CD8-positive, alpha-beta memory T cell (primary cell): ENCODE measurements at places on chromosomes 2 and 18. TPM values are rescaled to one million over a fixed set of nuclear protein-coding genes. Genes with fewer than 3 reads are reported as not detected.

DNA sequence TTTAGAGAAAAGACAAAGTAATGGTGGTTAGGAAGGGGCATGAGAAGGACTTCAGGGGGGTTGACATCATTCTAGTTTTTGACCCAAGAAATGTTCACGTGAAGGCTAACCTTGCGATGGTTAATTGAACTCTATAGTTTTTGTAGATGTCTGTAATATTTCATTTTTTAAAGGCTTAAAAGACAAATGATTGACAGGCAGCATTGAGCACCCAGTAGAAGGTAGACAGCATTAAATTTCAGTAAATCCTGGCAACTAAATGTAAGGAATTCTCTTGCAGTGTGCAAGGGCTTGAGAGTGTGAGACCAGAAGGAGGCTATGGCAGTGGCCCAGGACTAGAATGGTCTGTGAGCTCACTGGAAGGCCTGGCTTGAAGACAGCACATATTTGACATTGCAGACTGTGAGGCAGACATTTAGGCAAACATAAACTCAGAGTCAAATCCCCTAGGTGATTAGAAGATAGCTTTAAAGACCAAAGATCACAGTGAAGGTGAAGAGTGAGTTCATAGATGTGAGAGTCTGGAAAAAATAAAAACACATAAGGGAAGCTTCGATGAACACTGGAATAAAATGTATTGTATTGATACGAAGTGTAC, 100.1 kb upstream of the MAP4K4 start:
- no peak for DNase-seq

GRCh38 chr18:44838971-44839666, 158.4 kb downstream of the SETBP1 start:
- DNase-seq: no peak

DNA sequence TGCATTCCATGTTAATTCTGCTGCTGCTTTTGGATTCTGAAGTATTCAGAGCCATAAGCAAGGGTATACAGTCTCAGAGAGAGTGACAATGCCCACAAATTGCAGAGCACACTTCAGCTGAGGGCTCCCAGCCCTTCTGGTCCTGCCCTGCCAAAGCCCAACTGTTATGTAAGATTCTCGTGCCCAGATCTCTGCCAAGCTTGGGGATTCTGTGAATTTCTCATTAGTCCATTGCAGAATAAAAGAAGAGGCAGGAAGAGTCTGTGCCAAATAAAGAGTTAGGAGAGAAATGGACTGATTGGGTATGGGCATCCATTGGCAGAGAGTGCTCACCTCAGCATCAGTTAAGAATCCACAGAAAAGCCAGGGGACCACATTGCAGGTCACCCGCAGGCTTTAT, 112.0 kb upstream of the PNPT1 start:
- DNase-seq: no peak

DNA sequence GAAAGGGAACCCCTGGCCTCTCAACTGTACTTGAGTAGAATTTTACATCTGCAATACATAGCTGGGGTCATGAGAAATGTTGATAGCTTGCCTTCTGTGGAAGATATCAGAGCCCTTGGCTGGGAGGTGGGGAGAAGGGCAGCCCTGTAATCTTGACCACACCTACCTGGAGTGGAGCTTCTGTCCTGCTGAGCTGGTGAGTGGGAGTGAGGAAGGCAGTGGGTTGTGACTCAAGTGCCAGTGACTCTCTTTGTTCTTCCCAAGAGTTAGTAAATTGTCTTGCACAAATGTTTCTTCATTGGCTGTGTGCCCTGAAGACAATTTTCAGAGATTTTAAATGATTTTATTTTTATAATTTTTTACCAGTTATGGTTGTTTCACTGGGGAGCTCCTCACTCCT, 277.3 kb downstream of the MBD5 start:
- no peak for DNase-seq

DNA sequence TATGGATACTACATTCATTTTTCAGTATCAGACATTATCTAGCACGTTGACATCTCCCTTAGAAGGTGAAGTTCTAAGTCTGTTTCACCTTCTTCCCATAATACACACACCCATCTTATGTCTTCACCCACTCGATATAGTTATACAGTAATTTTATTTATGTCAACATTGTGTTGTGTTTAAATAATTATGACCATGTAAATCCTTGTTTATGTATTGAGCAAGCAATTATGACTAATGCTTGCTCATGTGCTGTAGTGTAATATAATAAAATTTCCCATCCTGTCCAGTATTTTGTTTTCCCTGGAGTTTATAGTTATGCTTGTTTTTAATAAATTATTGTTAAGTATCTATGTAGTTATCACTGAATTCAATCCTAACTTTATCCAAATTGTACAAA, 163.2 kb downstream of the MTX2 start:
- no peak for DNase-seq

DNA sequence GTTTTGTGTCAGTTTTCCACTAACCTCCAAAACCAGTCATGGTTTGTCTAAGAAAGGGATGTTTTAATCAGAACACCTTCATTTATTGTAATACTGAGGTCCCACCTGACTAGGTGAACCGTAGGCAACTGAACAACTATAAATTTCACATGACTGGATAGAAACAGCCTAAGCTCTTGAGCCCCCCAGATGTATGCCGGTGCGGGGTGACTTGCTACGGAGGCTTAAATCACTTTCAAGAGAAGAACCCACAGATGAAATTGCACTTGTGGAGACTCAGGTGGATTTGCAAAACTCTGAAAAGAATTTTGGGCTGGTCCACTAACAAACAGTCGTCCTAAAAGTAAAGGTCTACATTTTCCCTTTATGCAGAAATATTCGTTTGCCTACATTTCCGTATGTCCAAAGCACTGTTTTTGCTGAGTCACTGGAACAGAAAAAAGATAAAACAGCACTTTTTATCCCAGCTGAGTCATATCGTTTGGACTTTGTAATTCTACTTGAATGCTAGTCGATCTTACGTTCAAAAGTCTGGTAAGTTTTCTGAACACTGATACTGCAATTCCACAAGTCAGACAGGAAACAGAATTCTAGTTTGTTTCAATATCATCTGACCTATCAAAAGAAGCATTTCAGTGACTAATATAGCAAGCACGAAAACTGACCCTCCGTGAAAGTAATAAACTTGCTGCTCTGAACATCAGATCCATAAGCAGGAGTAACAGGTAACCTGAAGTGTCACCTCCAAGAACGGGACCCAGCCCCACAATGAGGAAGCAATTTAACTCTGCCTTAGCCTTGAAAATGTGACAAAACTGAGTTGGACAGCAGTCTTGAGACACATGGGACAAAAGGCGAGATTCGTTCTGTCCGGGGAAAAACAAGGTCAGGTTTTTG, 18.1 kb downstream of the ZNF516 start:
- DNase-seq: no peak

DNA sequence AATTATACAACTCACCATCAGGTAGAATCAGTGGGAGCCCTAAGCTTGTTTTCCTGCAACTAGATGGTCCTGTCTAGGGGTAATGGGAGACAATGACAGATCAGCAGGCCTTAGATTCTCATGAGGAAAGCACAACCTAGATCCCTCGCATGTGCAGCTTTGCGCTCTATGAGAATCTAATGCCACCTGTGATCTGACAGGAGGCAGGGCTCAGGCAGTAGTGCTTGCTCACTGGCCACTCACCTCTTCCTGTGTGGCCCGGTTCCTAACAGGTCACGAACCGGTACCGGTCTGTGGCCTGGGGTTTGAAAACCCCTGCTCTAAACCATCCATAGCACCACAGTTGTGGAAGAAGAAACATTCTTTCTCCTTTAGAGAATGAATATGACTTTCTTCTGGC, 242.8 kb upstream of the CXCR4 start:
- DNase-seq: no peak

DNA sequence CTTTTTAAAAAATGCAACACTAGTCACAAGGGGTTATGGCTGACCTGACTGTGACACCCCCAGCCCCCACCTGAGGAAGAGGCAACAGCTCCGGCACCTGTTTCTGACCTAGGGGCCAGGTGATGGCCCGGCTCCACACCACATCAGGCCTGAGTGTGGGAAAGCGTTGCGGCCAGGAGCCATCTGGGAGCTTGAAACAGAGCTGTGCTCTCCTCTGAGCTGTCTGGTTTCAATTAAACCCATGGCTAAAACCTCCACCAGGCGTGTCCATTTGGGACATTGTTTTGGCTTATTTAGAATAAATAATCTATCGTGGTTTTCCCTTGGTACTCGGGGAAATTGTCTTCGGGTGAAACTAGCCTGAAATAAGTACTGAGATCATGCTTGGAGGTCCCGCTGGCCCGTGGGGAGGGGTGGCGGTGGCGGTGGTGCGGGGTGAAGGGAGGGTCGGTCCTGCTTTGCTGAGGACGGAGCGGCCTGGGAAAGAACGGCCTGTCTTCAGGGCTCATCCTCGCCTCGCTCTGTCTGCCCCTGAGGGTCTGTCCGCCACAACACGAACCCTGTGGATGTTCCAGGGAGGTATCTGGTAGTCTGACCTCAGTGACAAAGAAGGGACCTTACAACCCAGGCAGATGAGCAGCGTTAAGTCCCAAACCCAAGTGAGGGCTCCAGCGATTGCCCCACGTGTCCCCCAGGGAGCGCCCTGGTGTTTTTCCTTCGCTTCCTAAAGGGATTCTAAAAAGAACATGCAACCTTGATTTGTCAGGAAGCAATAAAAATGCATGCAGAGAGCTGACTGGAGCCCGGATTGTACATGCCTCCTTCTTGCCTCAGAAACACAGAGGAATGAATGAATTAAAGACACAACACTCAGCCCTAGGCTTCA, 58.7 kb downstream of the IL1RL2 start:
- DNase-seq: no peak

DNA sequence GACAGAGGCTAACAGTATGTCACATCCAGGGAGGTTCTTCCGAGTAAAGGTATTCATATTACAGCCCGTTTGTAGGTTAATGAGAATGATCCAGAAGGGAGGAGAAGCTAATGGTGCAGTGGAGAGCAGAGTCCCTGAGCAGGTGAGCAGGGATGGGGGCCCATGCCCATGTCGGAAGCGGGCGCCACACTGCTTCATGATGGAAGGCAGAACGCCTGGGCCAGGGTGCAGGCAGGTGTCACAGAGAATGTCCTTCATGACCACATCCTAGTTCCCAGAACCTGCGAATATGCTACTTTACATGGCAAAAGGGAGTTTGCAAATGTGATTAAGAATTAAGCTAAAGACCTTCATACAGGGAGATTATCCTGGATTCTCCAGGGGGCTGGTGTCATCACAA, 4.0 kb downstream of the HES6 start:
- DNase-seq: no peak

DNA sequence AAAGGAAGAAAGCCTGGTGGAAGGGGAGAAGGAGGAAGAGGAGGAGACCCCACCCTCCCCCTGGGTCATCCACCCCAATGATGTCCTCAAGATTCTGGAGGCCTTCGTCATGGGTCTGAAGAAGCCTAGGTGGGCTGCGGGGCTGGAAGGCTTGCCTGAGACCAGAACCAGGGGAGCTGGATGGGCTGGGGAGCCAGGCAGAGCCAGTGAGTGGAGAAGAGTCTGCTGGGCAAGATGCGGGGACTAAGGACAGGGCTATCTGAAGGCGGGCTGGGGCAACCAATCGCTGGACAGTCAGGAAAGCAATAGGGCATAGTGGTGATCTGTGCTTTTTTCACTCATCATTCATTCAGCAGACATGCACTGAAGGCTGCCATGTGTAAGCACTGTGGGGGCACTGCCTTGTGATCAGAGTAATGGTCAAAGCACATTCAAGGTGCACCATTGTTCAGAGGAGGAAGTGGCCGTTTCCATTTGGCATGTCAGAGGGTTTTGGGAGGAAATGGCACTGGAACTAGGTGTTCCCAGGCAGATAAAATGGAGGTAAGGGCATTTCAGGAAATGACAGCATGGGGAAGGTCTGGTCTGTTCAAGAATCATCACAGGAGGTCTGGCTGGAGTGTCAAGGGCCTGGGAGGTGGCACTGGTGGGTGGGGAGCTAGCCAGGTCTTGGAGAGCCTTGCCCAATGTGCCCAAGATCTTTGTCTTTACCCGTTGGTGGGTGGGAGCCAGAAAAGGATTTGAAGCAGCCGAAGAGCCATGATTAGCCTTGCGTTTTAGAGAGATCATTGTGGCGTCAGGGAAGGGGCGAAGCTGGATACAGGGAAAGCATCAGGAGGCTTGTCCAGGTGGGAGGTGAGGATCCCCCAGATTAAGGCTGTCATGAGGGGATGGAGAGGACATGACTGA, 24.2 kb downstream of the OTOF start:
- DNase-seq: no peak

GRCh38 chr18:51957001-51957400, 383.0 kb upstream of the DCC start:
- DNase-seq: no peak

DNA sequence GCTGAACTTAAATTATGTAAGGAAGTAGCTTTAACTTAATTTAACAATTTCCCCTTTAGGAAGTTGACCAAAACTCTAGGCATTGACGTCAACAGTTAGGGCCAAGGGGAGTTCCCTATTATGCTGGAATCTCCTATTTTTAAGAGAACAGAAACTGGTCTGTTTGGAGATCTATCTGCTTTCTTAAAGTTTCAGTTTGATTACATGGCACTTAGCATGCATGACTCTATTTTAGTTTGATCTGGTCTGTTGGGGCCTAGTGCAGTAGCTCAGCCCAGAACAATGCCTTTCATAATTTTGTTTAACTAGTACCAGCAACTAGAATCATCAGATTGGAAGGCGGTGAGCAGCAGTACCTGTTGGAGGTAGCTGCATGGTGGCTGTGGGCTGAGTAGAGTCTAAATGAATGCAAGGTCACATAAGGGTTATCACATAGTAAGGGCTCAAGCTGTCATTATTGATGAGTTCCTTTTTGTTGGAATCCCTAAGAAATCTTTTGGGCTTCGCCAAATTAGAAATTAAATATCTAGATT, 60.5 kb upstream of the ZNG1B start:
- no peak for DNase-seq

GRCh38 chr2:3142961-3143571, 234.6 kb downstream of the EIPR1 start:
- DNase-seq: no peak

DNA sequence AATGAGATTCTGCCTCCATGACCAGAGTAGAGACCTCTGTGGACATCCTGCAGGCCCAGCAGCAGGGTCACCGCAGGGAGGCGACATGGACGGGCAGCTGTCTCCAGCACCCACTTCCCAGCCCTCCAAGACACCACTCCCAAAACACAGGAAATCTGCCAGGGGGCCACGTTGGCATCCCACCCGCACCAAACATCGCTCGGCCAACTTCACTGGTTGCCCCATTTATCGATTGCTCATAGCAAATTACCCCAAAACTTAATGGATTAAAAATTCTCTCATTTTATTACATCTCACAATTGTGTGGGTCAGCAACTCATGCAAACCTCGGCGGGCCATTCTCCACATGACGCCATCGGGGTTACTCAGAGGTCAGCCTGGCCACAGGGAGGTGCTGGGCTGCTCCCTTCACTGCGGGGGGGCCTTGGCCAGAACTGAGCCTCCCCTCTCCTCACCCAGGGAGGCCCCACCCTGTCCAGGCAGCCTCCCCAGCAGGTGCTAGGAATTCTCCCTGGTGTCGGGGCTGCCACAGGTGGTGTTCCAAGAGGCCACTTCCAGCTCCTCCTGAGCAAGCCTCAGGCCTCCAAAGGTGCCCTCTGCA, 420.7 kb upstream of the MYT1L start:
- no peak for DNase-seq

GRCh38 chr18:45237343-45238098, 377.8 kb upstream of the SLC14A2 start:
- no peak for DNase-seq

Gene SNTG2
- 1.7 TPM for total RNA-seq

Gene TMBIM1
- total RNA-seq: 92.3 TPM

Gene C2orf72
- total RNA-seq: not detected

Gene SLC14A1
- 2.3 TPM for total RNA-seq
